ENCODE measurements at places on chromosomes 13 and 19.

- no peak for DNase-seq
Observed at GRCh38 chr13:98548230-98548629, 28.7 kb downstream of the STK24 start.

DNA sequence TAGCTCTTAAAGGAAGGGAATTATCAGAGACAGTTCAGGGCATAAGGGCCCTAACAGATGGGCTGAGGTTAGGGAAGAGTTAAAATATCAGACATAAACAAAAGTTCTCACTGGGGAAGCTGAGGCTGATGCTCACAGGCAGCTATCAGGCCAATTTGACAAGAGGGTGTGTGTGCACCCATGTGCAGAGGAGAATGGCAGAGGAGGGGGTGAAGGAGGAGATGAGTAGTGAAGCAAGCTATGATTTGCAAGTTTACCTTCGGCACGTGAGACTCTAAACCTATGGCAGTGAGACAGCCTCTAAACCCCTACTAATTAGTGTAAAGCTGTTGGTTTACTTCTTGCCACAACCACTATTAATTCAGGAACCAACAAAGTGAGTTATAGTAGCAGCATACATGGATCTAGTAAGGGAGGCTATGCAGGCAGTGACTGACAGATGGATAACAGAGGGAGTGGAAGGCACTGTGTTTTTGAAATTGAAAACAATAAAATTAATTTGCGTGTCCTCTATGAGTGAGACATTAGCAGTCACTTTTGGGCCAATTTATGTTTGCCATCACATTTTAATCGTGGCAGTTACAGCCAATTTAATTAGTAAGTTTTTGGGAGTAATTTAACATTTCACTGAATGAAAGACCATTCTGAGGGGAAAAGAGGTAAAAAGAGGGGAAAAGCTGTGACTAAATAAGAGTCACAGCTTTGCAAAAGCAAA, 99.6 kb upstream of the HTR2A start:
- DNase-seq, result no peak

DNA sequence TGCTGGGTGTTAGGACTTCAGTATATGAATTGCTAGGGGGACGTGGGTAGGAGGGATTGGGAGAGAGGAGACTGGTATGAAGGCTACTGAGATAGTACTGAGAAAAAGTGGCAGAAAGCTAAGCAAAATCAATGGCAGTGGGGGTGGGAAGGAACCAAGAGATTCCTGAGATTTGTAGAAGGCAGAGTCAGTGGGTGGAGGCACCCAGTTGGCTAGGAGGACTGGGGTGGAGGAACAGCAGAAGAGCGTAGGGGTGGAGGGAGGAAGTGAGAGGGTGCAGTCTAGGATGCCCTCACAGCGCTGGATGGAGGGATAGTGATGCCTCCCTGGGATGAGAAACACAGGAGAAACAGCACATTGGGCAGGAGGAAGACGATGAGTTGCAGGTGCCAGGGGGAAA, 5.6 kb upstream of the MEDAG start:
- DNase-seq, result no peak

DNA sequence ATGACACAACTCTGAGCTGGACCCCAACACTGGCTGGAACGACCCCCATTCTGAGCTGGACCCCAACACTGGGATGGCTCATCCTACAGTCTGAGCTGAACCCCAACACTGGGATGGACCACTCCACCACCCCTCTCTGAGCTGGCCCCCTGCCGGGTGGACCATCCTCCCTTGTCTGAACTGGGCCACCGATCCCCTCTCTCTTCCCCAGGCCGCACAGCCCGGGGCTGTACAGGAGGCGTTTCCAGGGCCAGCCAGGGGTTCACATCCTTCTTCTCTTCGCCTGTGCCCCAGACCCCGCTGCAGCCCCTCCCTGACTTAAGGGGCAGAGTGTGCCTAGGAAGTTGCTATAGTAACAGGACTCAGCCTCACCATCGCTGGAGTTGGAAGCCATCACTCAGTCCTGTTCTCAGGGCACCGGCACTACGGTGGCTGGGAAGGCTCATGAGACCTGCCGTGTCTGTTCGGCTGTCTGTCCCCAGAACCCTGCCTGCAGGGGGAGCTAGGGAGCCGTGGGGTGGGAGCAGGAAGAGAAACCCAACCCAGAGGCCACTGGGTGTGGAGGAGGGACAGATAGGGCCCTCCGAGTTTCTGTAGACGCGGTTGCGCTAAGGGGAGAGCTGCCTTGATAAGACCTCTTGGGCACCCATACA, 3.7 kb downstream of the PRKACA start:
- no peak for DNase-seq

- DNase-seq, result no peak
Observed at GRCh38 chr13:59745392-59745788, 418.3 kb downstream of the DIAPH3 start.

DNA sequence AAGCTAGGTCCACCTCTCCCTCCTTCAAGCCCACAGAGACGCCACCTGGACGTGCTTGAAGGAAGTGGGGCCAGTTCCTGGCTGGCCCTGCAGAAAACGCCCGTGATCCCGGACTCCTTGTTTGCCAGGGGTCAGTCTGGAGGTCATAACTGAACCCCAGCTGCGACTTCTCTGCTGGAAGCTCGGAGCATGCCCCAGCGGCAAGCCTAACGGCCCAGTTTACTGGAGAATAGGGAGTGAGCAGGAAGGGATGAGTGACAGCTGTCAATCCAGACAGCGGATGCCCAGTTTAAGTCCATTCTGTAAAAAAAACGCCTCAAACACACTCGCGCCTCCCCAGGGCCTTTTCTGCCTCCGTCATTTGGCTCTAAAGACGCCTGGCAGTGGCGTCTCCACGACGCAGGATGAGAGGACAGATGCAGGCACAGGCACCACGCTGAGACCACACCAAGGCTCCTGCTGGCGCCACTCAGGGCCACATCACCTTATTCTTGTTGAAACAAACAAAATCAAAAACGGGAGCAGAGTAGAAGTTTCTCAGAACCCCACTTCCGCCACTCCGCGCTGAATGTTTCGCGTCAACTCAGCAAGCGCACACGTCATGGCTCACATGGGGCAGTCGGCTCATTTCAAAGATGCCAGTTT, 57.6 kb downstream of the RASA3 start:
- no peak for DNase-seq

DNA sequence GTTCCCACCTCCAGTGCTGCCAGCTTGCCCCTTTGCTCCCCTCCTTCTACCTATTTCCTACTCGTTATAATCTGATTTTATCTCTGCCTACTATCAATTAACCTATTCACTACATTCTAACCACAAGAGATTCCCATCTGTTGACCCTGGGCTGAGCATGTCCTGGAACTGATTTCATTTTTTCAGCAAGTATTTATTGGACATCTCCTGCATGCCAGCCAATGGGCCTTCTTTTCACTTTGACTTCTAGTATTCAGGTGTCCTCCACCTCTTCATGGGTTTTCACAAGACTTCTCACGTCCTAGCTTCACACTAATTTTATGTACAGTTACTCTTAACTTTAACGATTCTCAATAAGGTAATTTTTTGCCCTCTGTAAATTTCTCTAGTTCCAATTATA, 282.7 kb upstream of the KLHL1 start:
- DNase-seq, result no peak

DNA sequence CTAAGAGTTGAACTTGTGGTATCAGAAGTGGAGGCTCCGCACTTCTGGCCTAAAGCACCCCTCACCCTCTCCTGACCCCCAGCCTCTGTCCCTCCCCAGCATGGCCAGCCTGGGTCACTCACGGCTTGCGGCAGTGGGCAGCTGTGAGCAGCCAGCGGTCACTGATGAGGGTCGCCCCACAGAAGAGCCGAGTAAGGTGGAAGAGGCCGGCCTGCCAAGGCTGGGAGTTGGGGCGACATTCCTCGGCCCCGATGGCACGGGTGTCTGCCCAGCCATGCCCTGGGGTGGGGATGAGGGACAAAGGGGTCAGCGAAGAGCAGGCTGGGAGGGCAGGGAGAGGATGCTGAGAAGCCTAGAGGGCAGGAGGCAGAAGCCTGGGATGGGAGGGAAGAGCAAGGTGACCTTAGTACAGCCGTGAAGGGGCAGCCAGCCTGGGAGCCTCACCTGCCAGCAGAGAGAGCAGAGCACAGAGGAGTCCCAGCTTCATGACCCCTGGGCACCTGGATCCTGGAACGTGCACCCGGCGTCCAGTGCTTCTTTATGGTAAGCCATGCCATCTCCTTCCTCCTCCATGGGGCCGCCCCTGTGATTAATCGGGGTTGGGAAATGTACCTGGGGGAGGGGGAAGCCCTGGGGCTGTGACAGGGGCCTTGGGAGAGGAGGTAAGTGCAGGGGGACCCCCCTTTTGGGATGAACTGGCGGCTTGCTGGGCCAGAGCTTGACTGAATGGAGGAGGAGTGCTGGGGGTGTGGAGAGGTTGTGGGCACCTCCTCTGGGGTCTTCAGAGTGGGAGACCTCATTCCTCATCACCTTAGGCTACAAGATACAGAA, 7.9 kb upstream of the KLK8 start:
- no peak for DNase-seq

- DNase-seq, result peak; percentile 75
Observed at GRCh38 chr13:51821606-51822005, 17.6 kb upstream of the DHRS12 start.

GRCh38 chr19:40614622-40615411, 13.6 kb downstream of the LTBP4 start:
- DNase-seq, result no peak
